ENCODE measurements at places on chromosomes 1 and 21.

DNA sequence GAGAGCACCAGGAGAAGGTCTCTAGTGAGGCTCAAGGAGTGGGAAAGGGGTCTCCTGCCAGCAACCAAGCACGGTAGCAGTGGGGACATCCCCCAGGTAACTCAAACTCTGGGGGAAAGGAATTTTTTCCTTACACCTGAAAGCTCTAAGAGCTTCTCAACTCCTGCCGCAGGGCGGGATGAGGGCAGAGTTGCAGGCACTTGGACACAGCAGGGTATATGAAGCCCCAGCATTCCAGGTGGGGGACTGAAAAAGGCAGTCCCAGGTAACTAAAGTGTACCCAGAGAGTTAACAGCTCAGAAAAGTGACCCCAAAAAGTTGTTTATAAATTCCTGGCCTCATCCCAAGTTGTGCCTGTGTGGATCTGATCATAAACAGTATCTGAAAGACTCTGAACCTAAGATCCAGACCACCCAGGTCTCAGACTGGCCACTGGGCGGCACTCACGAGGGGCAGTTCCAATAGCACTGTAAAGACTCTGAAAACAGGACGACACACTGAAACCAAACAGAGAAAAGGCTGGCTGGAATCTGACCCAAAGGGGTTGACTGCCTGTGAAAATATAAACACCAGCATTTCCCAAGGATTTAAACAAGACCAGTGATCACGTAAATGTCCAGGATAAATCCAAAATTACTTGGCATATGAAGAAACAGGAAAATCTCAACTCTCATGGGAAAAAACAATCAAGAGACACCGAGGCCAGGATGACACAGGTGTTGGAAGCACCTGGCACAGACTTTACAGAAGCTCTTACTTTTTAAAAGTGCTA is 47.5 kb downstream of the HSF2BP start:
- DNase-seq, result peak; percentile 67

GRCh38 chr1:25003457-25004190 is 73.5 kb upstream of the RUNX3 start:
- no peak for DNase-seq

GRCh38 chr21:37921091-37921490 is 4.8 kb upstream of the KCNJ6 start:
- DNase-seq, result no peak

- no peak for DNase-seq
Measured at GRCh38 chr21:43320526-43320925, 106.4 kb downstream of the SIK1 start.

DNA sequence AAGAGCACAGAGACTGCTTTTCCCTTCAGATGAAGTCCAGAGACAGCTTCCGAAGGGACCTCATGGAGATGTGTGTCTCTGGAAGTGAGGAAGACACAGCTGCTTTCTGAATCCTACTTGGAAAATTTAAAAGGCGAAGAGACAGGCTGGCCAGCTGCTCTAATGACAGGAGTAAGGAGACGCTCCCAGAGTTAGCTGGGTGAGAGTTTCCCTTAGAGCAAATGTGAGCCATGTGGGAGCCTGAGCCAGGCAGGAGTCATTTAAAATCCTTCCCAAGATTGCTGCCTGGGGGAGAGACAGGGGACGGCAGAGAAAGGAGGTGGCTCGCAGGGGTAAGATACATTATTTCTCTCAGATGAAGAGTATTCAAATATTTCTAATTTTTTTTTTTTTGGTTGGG is 53.1 kb downstream of the ZNF326 start:
- DNase-seq, result no peak

GRCh38 chr1:242523719-242524570 is 552 bp downstream of the PLD5 start:
- DNase-seq, result peak; percentile 55

GRCh38 chr1:32609180-32609579 is 41.2 kb downstream of the ZBTB8OS start:
- DNase-seq, result no peak

DNA sequence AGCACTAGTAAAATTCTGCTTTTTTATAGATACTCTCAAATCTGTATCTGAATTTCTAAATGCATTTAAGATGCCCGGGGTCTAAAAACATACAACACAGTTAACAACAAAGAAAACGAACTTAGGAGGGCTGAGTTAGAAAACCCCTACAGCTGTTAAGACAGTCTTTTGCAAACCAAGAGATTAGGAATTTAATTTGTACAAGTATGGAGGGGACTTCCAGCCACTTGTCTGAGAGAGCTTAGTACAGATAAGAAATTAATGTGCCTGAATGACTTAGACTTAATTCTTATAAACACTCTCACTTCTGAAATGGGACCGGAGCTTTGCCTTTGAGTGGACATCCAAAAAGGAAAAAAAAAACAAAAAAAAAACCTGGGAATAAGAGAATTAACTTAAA is 61.6 kb downstream of the SMYD3 start:
- DNase-seq, result no peak

DNA sequence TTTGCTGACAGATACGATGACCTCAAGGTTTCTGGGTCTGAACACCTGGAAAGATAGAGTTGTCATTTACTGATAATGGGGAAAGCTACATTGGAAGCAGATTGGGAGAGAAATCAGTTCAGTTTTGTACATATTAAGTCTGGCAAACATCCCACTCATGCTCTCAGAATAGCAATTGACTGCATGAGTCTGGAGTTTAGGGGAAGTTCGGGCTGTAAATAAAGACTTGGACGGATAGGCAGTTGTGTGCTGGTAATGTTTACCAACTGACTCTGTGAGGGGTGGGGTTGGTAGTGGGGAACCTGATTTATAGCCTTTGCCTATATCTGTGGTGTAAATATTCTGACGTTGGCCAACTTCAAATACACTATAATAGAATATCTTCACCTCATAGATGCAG is 4.0 kb downstream of the H6PD start:
- no peak for DNase-seq

DNA sequence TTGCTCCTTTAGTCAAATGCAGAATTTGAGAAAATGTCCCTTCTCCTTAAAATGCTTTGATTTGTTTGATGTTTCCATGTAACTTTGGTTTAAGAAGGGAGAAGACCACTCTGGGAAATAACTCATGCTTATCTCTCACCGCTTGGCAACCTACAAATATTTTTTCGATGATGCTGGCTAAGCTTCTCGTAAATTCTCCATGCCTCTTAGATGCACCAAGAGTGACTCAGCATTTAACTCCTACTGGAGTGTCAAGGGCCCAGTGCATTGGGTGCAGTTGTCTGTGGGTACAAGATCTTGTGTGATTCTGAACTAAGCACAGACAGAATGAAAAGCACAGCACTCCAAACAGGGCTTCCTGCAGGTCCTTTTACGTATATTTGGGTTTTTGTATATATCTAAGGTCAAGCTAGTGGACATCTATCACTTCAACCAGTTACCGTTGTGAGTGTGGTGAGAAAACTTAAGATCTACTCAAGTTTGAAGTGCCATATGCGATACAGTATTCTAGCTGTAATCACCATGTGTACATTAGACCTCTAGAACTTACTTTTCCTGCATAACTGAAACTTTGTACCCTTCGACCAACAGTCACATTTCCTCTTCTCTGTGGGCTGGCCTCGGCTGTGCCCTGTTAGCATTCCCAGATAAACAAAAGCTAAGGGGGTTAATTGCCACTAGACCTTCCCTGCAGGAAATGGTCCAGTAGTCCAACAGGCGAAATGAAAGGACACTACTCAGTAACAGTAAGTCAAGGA is 55.8 kb downstream of the COL18A1 start:
- DNase-seq, result no peak

DNA sequence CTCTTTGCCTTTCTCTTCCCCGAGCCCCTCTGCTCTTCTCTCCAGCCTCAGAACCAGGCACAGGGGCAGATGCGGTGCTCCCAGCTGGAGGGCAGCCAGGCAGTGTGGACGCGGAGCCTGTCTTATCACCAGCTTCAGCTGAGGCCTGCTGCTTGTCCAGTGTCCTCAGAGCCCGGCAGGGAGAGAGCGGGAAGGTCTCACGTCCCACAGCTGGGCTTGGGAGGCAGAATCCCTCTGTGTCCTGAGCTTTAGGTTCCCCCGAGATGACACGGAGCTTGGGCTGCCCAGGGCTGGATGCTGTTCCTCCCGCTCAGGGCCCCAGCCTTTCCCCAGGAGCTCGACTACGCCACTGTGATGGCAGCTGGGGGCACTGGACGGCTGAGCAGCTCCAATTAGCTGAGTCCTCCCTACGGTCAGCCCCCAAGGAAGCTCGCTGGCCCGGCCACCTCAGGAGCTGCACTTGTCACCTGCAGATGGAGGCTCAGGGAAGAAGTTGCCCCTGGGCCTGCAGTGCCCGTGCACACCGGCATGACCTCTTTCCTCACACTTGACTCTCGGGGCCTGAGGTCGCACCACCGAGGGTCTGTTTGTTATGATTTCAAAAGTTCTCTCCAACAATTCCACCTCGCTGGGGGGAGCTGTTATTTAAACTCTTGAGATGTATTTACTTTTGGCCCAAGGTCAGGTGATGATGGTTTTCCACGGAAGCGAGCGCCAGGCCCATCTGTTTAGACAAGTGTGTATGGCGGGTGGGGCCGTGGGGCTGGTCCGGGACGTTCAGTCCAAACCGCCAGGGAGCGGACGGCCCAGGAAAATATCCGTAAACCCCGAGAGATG is 127.3 kb downstream of the SIK1 start:
- DNase-seq, result no peak

DNA sequence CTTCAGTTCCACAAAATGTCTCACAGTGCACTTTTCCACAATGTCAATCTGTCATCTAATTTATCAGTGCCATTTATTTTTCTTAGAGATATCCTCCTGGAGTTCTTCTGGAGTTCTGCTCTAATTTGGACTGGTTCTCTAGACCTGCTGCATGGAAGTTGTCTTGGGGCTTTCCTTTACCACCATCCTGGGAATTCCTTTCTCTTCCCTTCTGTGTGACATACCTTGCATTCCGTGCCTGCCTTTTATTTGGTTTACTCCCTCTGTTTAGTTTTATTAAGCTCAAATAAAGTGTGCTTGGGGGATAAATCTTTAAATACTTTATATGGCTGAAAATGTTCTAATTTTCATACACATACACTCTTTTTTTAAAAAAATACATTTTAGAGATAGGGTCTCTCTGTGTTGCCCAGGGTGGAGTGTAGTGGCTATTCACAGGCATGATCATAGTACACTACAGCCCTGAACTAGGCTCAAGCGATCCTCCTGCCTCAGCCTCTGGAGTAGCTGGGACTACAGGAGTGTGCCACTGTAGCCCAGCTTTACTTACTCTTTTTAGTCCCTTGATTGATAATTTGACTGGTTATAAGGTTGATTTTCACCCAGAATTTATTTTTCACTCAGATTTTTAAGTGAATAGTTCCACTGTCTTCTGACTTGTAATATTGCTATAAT is 14.4 kb downstream of the MTF2 start:
- DNase-seq, result no peak

DNA sequence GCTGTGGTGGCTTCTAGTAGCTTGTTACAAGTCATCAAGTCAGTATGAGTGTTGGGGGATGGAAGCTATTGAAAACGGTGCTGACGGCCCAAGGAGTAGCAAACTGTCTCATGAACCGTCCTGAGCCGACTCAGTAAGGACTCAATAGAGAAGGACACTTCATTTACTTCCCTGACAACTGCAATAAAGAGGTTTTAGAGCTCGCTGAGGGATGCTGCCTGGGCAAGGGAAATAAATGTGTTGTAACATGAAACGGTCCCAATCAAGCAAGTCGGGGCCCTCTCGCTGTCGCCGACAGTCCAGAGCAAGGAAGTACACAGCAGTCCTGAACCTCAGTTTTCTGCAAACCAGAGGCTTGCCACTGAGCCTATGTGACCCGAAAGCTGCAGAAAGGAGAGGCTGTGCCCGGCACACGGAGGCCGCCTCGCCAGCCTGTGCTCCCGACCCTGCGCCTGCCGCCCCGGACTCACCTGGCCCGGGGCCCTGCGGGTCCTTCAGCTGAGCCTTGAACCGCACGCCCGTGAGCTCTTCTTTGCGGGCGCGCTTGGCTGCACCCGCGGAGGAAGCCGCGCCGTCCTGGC is 423 bp downstream of the URB1 start:
- no peak for DNase-seq

GRCh38 chr1:48556186-48556850 is 84.3 kb upstream of the SPATA6 start:
- no peak for DNase-seq

- DNase-seq, result no peak
Measured at GRCh38 chr1:203777596-203777995, 12.6 kb downstream of the LAX1 start.

DNA sequence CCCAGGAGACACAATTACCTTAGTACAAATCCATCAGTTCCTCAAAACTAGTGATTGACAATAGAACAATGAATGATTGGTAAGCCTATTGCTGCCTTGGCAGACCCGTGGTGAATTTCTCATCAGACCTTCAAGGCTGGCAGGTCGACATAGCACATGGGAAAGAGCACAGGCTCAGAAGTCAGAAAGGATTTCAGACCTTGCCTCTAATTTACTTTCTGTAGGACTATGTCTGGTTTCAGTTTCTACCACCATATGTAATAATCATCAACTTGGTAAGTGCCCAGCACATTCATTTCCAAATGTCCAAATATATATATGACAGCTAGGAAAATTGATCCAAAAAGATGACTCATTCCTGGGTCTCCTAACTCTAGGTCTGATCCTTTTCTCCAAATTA is 62.5 kb upstream of the GRHL3 start:
- no peak for DNase-seq

DNA sequence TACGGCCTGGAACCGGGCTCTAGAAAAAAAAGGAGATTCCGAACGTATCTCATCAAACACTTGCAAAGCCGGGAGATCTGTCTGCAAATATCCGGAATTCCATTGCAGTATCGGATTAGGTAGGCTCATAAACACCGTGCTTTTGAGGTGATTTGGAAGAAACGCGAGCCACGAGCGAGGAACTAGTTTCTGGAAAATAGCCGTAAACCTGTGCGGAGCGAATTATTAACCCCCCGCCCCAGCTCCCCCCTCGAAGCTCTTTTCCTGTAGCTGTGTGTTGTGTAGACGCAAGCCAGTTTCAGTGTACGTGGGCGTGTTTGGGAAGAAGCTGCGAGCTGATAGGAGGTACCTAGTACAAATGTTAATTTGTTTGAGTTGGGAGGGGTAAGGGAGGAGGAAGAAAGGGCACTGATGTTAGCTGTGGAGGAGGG is 1.1 kb downstream of the RALGPS2 start:
- peak; percentile 63 for DNase-seq

GRCh38 chr1:77245830-77246229 is 26.6 kb upstream of the PIGK start:
- no peak for DNase-seq

GRCh38 chr1:68178821-68179490 is 53.4 kb downstream of the WLS start:
- DNase-seq, result no peak

- peak; percentile 7 for DNase-seq
Measured at GRCh38 chr1:229041946-229042345, 229.0 kb upstream of the RAB4A start.

Data from right forelimb (tissue), 1 donor.